ENCODE measurements at places on chromosomes 3 and 15.

DNA sequence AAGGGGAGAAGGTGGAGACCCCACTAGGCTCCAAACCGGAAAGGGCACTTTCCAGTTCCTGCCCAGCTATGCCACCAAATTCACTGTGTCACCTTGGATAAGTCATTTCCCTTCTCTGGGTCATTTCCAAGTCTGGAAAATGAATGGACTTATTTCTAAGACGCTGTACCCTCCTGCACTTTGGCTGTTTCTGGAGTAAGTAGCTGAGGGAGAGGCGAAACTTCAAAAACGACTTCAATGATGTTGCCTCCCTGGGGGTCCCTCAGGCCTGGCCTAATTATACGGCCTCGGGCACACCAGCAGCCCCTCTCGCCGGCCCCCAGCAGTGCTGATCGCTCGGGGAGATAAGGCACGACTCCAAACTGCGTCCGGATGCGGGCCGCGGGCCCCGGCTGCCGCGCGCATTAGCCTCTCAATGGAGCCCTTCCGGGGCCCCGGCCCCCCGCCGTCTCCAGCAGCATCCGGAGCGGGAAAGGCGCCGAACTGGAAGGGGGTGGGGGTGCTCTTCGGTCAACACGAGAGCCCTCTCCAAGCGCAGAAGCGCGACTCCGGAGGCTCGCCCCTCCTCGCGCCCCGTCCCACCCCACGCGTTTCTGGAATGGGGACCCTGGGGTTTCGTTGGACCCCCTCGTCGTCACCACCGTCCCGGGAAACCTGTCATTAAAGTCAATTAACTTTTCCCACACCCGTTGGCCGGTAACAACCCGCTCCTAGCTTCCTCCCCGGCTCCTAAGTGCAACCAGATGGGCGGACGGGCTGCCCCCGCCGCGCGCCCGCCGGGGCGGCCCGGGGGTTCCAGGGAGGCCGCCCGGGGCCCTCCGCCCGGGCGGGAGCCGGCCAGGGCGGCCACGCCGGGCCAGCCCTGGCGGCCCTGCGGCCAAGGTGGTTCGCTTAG lies 4.8 kb downstream of the HES1 start:
- no peak for DNase-seq

DNA sequence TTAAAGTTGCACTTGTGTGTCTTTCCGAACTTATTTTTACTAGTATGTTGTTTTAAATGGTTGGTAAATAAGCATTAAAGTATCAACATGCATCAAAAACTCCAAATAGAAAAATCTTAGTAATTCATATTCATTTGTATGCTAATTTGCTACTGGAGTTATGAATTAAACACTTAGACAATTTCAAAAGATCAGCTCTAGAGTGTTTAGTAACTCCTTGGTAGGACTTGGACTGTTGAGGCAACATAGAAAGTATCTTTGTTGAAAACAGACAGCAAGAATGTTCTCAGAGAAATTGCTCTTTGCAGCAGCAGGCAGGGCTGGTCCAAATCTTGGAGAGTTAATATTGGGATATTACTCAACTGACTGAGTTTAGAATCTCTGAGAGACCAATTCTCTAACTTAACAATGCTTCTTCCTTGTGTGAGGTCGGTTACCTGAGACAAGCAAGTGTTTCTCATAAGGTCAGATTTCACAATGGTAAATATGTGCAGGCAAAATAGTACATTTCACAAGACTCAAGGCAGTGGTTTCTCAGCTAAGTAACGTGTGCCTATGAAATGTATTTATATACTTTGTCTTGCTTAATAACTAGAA lies 147.8 kb upstream of the IL12A start:
- no peak for DNase-seq

DNA sequence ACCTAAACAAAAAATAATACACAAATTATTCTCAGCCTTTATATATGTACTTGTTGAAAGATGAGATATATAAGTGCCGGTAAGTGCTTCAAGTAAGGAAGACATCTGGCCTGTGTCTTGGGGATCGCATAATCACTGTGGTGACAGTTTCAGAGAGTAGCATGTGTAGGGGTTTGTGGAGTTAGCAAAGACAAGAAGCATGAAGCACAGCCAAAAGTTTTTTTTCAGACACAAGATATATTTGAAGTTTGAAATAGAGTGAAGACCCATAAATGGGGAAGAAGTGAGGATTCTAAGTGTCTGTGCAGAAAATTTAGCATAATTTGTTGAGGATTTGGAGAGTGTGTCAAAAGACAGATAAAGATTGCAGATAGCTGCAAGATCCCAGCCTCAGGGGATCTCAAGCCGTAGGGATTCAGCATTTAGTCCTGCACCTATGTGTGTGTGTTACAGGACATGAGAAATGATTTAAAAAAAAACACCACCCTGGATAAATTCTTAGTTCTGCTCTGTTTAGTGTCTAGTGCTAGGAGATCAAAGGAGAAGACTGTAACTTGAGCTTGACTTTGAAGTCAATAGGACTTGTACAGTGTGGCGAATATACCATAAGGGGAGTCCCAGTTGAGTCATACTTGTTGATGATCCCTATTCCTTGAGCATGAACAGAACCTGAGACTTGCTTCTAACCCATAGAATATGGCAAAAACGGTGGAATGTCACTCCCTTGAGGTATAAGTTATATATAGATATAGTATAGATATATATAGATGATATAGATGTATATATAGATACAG lies 123.9 kb upstream of the GRM7 start:
- no peak for DNase-seq

DNA sequence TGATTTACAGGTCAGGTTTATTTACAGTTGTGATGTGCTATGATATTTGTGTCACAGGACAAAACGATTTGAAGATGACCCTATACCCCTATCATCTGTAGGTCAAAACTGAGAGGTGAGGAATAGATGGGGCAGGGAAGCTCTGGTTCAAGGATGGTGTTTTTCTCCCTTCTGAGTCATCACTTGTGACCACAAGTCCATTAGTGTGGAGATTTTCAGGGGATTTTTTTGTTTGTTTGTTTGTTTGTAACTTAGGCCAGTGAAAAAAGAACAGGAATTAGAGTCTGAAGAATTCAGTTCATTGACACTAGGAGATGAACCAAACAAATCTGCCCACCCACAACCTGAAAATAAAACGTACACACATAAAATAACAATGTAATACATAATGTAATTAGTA lies 62.7 kb upstream of the FAM98B start:
- no peak for DNase-seq

GRCh38 chr15:25176991-25177954 lies 222.5 kb downstream of the SNRPN start:
- DNase-seq, result peak; percentile 4

DNA sequence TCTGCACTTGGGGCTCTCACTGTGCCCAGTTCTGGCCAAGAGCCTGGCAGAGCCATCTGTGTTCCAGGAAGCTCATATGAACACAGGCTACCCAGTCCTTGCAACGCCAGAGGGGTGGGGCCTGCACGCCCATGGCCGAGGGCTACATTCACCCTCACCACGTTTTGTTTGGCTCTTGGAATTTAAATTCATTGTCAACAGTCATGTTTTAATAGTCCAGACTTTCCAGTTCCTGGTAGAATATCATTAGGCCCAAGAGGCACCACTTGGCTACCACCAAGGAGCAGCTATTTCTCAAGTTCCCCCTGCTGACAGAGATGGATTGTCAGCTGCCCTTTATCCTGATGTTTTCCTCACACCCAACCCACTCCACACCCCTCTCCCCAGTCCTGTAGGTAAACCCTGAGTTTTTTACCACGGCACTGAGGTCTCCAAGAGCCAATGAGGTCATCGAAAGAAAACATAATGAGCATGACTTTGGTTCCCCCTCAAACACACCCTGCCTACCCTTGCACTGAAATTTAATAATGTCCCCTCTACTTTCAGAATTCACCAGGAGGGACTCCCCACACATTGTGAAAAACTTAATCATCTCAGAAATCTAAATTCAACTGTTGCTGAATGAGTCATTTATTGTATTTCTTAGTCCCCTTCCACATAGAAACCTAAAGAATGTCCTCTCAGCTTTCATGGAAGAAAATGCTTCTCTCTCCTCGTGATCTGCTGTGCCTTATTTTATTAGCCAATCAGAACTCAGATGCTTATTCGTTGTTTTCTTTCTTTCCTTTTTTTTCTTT lies 125.1 kb downstream of the SHQ1 start:
- no peak for DNase-seq

- DNase-seq, result no peak
Measured at GRCh38 chr3:61684386-61684785, 123.0 kb downstream of the PTPRG start.

DNA sequence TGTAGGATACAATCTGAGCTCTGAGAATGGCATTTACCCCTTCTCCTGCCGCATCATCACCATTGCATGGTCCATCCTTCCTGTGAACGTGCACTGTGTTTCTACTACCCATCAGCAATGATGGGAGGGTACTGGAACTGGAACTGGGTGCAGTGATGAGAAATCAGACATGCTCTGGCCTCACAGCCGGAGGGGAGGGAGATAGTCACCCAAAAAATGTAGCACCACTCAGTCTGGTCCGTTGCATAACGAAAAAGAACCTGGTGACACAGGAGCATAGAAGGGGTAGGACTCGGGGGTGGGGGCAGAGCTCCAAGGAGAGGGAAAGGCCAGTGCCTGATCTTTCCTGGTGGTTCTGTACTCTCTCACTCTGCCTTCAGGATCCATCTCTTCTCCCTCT lies 205.0 kb downstream of the RPLP1 start:
- DNase-seq, result no peak

- no peak for DNase-seq
Measured at GRCh38 chr15:40863660-40864270, 10.3 kb downstream of the RHOV start.

GRCh38 chr3:108387063-108387462 lies 90.7 kb downstream of the HHLA2 start:
- no peak for DNase-seq

DNA sequence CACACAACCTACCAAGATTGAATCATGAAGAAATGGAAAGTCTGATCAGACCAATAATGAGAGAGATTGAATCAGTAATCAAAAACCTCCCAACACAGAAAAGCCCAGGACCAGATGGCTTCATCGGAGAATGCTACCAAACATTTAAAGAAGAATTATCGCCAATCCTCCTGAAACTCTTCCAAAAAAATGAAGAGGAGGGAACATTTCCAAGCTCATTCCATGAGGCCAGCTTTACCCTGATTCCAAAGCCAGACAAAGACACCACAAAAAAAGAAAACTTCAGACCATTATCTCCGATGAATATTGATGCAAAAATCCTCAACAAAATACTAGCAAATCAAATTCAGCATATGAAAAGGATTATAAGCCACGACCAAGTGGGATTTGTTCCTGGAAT lies 94.1 kb downstream of the SENP2 start:
- no peak for DNase-seq

- DNase-seq, result no peak
Measured at GRCh38 chr3:97612632-97613031, 151.9 kb upstream of the ARL6 start.

GRCh38 chr3:171315919-171316318 lies 144.3 kb downstream of the TNIK start:
- DNase-seq, result no peak

GRCh38 chr3:121665488-121665887 lies 4.8 kb upstream of the HCLS1 start:
- DNase-seq, result no peak

DNA sequence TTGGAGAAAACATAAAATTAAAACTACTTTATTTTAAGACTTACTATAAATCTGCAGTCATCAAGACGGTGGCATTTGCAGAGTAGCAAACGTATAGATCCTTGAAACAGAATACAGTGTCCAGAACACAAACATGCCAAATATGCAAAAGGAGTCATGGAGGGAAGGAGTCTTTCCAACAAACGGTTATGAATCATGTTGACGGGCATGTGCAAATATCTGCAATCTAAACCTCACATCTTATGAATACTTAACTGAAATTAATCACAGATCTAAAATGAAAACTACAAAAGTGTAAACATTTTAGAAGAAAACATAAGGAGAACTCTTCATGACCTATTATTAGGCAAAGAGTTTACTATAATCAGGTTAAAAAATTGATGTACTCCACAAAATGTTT lies 69.4 kb downstream of the TFRC start:
- no peak for DNase-seq

- no peak for DNase-seq
Measured at GRCh38 chr3:178120367-178120766, 415.9 kb upstream of the KCNMB2 start.

DNA sequence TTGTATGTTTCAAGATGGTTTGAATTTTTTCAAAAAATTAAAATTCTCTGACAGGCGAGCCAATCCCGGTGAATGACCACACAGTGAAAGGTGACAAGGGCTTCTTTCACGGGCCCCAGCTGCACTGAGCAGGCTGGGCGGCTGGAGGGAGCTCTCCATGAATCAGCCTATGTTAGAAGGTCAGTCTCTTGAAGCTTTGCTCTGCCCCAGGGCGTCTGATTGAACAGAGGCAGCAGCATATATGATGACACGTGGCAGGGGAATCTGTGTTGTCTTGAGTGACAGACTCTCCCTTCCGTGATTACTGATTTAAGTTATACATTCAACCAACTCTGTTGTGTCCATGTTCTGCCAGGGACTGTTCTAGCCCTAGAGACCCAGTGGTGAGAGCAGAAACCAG lies 51.5 kb downstream of the ISG20 start:
- DNase-seq, result no peak

DNA sequence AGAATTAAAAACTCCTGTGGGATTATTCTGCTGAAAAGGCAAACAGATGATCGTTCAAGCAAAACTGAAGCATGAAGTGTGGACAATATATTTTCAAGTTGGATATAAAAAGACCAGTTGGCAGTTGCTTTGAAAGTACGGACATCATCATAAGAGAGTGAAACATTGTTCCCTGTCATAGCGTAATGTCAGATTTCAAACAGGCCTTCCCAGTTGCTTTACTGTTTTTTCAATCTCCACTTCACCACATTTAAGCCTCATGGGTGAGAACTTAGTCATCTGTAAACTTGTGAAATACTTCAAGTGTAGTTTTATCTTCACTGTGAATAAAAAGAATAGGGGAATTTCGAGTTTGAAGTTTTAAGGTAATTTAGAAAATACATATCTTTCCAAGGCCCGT lies 435.1 kb upstream of the CNTN3 start:
- DNase-seq, result no peak

DNA sequence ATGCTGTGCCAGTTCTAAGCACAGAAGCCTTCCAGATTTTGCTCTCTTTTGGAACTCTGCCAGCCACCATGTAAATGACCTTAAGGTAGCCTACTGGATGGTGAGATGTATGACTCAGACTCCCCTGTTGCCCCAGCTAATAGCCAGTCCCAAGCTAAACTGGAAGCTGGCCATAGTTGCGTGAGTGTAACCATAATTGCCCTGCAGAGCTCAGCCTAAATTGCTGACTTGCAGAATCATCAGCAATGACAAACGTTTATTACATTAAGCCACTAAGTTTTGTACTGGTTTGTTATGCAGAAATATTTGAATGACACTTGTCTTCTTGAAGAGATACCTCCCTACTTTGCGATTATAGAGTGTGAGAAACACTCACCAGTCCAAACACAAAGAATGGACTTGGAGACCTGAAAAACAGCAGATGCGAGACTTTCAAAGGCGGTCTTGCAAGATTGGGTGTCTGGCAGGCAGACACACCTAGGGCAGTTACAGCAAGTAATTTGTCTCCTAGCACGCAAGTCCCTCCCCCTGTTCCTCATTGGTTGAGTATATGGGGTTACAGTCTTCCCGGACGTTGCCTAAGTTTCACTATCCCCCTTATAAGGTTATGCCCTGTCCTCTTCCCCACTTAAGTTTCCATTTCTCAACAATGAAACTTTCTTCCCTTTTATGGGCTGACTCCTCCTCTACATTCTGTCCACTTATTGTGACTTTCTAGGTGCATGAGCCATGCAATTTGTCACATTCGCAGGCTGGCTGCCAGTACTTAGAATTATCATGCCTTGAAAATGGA lies 83.6 kb upstream of the XCR1 start:
- peak; percentile 45 for DNase-seq

All from CD4-positive, alpha-beta T cell treated with Interleukin-4 for 1 hour (primary cell).